Fibroblast of gingiva (primary cell): ENCODE measurements at places on chromosomes 11 and 22.

DNA sequence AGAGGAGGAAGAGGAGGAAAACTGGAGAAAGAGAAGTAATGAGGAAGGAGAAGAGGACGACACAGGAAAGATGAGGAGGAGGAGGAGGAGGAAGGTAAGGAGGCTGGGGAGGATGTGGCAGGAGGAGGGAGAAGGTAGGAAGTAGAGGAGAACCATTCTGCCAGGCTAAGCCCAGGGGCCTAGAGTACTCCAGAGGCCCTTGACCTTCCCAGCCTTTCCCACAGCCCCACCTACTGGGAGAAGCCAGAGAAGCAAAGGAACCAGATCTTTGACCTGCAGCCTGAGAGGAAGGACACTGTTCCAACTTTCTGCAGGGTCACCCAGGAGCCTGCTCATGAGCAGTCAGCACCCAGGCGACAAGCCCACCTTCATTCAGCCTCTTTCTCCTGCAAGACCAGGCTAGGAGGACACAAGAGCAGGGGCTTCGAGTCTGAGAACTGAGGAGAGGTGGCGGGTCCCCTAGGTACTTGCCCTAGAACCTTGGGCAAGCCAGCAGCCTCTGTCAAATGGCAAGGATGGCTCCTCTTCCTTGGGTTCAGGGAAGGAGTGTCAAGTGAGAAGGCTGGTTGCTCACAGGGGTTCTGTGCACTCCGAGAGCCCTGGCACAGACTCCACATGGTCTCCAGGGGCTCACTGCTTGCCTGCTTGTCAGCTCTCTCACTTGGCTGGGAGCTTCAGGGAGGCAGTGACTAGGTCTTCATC lies 27.9 kb upstream of the OAF start:
- DNase-seq, result no peak

GRCh38 chr11:117180020-117180419 lies 1.5 kb downstream of the SIDT2 start:
- DNase-seq, result no peak

GRCh38 chr11:95100191-95100648 lies 10.6 kb downstream of the ENDOD1 start:
- no peak for DNase-seq

- no peak for DNase-seq
These were observed 37.3 kb upstream of the TECTA start for GRCh38 chr11:121063728-121064127.

DNA sequence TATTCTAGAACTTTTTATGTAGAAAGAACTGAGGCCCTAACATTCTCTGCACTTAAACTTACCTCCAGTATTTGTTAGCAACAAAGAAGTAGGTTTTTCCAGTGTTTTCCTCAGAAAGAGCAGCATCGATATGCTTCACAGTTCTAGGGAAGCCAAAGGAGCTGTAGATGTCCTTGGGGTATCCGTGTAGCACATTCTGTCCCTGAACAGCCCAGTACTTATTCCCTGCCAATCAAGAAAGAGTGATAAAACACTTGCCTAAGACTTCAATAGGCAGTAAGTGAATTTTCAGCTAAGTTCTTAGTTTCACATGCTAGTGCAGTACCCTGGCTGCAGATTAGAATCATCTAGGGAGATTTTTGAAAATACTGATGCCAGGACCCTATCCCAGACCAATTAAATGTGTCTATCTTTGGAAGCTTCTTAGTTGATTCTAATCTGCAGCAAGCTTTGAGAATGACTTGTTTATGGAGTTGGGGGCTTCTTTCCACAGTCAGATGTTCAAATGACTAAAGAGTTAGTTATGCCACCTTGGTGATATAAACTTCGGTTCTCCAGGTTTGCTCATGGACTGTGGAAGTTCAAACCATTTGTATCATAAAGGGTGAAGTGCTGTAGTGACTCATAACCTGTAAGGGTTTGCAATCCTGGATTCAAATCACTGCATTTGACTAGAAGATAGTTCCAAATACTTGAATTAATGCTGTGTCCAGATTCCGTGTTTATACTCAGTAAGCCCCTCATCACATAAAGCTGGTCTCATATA lies 6.5 kb downstream of the MMP1 start:
- no peak for DNase-seq

DNA sequence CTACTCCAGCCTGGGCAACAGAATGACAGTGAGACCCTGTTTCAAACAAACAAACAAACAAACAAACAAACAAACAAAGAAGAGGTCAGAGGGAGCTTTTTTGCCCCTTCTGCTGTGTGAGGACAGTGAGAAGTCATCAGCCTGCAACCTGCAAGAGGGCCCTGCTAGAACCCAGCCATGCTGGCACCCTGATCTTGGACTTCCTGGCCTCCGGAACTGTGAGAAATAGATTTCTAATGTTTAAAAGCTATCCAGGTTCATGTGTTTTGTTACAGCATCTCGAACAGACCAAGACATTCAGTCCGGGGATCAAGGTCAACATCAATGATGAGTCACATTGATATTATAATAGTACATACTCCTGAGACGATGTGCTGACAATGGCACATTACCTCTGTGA lies 41.4 kb upstream of the GRAMD1B start:
- DNase-seq, result no peak

GRCh38 chr11:33162831-33163230 lies 1.6 kb upstream of the CSTF3 start:
- no peak for DNase-seq

GRCh38 chr11:72336163-72336562 lies 92.2 kb upstream of the PHOX2A start:
- no peak for DNase-seq

GRCh38 chr11:108019870-108020540 lies 11.3 kb downstream of the CUL5 start:
- peak; percentile 40 for DNase-seq

- peak; percentile 53 for DNase-seq
These were observed 154.9 kb upstream of the NAV2 start for GRCh38 chr11:19557720-19558140.

GRCh38 chr11:117219995-117220394 lies 11.9 kb downstream of the PCSK7 start:
- no peak for DNase-seq

GRCh38 chr22:40665312-40665711 lies 14.0 kb upstream of the MCHR1 start:
- DNase-seq, result peak; percentile 66

GRCh38 chr11:14578541-14578956 lies 58.4 kb upstream of the PSMA1 start:
- peak; percentile 12 for DNase-seq

DNA sequence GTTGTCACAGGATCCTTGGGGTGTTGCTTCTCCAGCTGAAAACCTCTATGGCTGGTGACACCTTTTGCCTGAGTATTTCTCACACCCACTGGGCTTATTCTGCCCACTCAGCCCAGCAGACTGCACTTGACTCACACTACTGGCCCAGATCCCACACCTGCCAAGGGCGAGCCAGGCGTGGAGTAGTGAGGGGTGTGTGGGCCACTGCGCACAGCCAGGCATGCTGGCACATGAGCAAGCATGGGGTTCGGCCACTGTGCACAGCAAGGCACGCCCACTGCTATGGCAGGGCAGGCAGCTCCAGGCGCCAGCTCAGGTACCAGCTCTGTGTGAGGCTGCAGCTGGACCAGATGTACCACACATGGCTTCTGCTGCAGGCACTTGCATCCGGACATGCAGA lies 116.5 kb upstream of the MTNR1B start:
- no peak for DNase-seq

DNA sequence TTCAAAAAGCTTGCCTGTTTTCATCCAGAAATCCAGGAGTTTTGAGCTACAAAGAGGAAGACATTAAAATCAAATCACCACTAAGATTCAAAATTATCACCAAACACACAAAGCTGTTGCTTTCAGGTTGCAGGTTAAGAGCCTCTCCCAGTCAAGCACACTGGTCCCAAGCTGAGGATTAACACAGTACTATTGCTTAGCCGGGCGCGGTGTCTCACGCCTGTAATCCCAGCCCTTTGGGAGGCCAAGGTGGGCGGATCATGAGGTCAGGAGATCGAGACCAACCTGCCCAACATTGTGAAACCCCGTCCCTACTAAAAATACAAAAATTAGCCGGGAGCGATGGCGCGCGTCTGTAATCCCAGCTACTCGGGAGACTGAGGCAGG lies 1165.1 kb downstream of the LRRC4C start:
- no peak for DNase-seq

GRCh38 chr22:25742918-25743708 lies 1.1 kb downstream of the MYO18B start:
- no peak for DNase-seq

- no peak for DNase-seq
These were observed 15.0 kb downstream of the VWCE start for GRCh38 chr11:61279934-61280659.

DNA sequence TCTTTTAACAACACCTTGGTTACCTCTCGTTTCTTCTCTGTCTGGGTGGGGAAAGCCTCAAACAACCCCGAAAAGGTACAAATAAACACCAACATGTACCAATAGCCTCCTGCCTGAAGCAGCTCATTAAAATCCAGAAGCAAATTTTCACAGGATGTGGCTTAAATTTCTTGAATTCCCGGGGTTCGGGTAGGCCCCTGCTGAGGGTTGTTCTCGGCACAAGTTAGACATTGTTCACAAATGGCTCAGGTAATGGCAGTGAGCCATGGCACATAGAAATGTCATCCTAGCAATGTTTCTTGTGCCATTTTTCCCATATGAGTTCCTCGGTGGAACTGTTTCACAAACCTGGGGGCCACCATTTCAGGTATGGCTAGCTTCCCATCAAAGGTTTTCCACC lies 19.7 kb upstream of the GLYATL1 start:
- DNase-seq, result no peak

DNA sequence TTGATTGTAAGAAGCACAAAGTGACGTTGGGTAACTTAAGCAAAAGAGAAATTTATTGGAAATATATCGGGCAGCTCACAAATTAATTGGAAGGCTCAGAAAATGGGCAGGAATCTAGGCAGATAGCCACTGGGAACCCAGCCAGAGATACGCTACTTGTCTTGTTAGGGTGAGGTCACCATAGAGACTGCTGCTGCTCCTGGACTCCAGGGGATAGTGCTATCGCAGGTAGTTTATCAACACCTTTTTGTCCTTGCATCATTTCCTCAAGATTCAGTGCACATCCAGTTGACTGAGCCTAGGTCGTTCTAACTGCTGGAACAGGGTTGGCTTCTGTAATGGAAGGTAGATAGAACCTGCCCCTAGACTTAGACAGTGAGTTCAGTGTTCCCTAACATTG lies 19.6 kb downstream of the AMOTL1 start:
- DNase-seq, result no peak

GRCh38 chr11:111310723-111311122 lies 12.4 kb downstream of the POU2AF3 start:
- no peak for DNase-seq

DNA sequence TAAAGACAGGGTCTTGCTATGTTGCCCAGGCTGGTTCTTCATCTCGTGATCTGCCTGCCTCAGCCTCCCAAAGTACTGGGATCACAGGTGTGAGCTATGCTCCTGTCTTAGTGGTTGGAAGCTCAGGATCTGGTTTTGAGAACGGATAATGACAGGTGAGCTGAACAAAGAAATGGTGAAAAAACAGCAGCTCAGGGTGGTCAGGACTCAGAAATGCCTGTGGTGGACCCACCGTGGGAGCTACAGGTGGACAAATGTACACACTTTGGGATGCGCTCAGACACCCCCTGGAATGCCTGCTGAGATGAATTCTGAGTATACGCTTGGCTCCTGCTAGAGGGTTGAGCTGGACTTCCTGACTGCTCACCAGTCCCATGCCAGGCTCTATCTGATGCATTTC lies 9.5 kb downstream of the RFPL1 start:
- no peak for DNase-seq

DNA sequence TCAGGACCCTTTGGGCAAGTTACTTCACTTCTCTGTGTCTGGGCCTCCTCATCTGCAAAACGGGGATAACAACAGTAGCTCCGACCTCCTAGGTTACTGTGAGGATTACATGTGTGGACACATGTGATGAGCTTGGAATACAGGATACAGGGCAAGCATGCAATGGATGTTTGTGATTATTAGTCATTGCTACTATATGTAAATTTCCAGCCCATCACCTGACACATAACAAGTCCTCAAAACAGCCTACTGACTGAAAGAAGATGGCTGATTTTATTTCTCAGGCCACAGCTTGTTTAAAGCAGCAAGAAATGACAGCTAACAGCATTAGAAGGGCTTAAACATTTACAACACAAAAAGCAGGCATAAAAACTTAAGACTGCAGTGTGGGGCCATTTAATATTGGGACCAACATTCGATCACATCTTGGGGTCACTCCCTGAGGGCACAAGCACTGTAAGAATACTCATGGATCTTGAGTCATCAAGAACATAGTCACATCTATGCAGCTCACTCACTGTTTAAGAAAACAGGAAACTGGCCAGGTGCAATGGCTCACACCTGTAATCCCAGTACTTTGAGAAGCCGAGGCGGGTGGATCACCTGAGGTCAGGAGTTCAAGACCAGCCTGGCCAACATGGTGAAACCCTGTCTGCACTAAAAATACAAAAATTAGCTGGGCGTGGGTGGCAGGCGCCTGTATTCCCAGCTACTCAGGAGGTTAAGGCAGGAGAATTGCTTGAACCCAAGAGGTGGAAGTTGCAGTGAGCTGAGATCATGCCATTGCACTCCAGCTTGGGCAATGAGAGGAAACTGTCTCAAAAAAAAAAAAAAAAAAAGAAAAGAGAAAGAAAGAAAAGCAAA lies 49.5 kb downstream of the ABTB2 start:
- no peak for DNase-seq

- no peak for DNase-seq
These were observed 18.3 kb downstream of the AMPD3 start for GRCh38 chr11:10473371-10473770.

DNA sequence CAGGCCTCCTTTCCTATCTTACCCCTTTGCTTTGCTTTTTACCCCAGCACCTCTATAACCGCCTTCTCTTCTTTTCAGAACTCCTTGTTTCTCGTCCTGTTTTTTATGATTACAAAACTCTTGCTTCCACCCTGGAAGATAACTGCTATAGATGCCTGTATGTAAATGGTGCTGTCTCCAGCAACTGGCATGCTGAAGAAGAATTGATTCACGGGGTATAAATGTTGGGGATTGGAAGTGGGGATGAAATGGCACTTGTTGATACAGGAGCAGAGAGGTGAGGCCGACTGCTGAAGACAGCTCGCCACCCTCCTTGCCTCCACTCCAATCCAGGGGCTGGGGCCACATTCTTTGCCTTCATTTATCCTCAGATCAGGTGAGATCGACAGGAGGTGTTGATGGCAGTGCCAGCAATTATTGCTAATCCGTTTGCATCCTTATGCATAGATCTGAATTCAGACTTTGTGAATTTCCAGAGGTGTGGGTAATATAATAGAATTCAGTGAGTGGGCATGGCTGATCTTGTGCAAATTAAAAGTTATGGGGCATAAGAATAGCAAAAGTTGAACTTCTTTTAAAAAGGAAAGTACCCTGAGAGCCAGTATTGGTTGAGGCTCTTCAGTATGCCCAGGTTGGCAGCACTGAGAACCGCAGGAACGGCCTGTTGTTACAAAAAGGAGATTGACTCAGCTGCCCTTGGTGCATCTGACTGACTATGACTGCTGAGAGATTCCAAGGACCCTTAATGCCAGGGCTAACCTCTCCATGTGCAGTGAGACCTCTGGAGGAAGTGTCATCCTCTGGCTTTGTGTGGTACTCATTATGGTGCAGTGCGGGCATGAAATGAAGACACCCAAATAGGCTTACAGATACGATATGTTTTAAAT lies 5.3 kb downstream of the NEAT1 start:
- DNase-seq, result peak; percentile 85
